ENCODE measurements at places on chromosomes 16 and 17. TPM values are rescaled to one million over a fixed set of nuclear protein-coding genes. Genes with fewer than 3 reads are reported as not detected.
A peak's percentile ranks its signal among the peaks of the same experiment; 100 is the strongest.

- no peak for DNase-seq
These were observed 490.2 kb upstream of the SALL1 start for GRCh38 chr16:51641191-51641765.

DNA sequence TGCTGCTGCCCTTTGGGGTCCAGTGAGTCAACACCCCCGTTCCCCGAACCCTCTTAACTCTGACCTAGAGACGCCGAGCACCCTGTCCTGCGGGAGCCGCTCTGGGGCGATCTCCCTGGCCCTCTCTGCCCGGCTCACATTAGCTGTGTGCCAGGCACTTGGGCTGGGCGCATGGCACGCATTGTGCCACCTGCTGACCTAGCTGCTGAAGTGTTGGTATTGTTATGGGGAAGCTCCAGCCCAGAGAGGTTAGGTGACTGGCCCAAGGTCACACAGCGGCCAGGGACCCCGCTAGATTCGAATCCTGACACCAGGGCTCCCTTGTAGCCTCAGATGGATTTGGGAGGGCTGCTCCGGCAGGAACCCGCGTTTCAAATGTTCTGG lies 1.1 kb downstream of the HSD17B1 start:
- DNase-seq: no peak

GRCh38 chr17:81387100-81388090 lies 7.9 kb upstream of the BAHCC1 start:
- peak; percentile 46 for DNase-seq

- no peak for DNase-seq
These were observed 113.0 kb downstream of the MYO1D start for GRCh38 chr17:32763855-32764439.

DNA sequence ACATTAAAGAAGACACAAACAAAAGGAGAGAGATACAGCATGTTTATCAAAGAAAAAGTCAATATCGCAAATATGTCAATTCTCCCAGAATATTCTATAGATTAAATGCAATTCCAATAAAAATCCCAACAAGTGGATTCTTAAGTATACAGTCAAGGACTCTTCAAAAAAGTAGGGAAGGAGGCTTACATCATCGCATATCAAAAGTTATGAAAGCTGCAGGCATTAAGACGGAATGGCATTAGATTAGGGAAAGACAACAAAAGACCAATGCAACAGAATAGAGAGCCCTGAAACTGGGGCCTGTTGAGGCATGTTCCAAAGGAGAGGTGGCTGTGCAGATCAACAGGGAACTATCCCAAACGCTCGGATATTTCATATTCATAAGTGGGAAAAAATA lies 76.0 kb downstream of the MARCHF10 start:
- DNase-seq: no peak

DNA sequence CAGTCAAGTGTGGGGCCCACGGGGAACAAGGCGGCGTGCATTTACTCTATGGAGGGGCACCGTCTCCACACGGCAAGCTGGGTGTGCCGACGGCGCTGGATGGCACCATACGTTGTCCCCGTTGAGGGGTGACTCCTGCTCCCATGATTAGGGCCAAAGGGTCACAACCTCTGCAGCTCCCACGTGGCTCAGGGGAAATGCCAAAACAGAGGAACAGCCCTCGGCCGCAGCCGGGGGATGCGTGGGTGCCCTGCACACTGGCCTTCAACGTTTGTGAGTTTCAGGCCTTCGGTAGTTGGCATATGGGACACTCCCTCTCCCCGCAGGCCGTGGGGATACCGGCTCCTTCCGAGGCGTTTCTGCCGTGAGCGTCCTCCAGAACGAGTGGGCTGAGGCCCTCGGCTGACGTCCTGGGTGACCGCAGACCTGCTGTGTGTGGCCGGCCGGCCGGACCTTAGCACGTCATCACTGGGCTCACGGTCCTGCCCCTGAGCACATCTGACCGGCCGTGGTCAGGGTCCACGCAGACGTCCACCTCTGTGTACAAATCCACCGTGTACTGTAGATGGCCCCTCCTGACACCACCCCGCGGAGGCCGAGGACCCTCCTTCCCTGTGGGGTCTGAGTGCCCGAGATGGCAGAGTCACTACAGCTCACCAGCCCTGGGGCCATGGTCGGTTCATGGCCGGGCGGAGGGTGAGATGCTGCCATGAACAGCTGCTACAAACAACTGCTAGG lies 4.8 kb upstream of the METRNL start:
- no peak for DNase-seq

DNA sequence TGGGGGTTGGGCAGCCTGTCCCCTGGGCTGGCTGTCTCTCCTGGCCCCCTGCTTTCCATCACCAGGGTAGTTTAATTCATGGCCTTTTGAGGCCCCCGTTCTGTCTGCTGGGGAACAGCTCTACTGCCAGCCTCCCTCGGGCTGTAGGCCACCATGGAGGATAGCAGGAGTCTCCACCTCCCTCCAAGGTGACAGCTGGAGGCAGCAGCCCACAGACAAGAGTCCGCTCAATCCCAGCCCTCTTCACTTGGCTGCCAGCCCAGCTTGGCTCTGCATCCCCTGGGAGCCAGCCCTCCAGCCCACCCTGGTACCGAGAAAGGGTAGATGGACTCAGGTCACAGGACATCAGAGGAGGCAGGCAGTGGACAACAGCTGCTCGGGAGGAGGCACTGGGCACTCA lies 194.6 kb upstream of the SDK2 start:
- DNase-seq: no peak

DNA sequence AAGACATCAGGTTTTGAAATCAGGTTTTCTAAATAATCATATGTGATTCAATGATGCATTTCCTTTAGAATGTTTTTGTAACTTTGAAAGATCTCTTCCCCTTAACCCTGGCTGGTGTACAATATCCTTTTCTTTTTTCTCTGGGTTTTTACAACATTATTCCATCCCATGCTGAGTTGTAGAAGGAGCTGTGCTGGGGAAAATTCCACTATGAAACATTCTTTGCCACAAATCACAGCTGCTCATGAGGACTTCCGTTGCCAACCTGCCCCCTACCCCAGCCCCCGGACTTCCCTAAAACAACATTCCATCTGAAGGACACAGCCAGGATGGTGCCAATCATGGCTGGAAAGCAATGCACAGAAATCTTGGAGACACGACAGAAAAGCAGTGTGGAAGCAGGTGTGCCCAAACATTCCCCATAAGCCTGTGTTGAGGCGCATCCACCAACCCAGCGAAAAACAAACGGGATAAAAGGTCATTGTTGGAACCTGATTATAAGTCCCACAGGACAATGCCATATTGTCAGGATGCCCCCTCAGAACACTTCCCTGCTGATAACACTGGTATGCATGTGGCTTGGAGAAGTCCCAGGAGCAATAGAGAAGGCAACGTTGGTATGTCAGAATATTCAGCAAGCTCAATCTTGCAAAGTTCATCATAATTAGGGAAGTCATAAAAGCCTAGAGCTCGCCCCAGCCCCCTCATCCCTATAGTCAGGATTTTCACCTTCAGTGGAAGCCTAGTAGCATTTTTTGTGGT lies 475.0 kb downstream of the HS3ST3B1 start:
- DNase-seq: no peak

DNA sequence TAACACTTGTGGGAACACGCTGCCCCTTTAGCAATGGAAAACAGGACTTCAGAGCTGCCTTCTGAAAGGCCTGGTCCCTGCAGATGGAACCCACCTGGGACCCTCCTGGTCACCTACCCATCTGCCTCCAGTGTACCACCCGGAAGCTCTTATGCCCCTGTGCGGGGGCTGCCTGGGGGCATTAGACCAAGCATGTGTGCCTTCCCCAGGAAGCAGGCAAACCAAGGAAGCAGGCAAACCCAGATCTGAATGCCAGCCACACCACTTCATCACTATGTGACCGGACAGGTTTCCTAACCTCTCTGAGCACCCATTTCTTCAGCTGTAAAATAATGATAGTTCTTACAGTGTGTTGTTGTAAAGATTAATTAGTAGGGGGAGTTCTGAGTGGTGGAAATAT lies 20.8 kb upstream of the LRRC37A3 start:
- DNase-seq: no peak

DNA sequence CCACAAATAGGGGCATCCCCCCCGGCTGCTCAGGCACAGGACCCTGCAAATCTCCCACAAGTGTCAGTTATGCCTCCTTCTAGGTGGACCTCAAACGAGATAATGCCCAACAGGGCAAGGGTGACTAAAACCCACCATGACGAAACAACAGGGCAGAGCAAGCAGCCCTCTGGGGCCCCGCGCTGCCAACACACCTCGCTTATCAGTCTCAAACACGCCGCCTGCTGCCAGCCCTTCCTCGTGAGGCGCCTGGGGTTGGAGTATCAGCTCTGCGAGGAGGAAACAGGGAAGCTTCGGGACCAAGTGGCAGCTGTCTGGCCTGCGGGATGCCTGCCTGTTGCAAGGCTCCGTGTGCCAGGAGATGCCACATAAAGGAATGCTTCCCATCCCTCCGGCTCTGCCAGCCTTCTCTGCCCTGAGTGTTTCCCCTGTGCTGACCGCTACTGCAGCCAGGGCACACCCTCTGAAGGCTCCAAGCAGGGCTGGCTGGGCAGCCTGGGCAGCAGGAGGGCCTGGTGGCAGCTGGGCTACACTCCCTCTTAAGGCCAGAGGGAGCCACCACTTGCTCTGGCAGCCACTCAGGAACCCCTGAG lies 2.5 kb downstream of the SMIM5 start:
- peak; percentile 97 for DNase-seq

DNA sequence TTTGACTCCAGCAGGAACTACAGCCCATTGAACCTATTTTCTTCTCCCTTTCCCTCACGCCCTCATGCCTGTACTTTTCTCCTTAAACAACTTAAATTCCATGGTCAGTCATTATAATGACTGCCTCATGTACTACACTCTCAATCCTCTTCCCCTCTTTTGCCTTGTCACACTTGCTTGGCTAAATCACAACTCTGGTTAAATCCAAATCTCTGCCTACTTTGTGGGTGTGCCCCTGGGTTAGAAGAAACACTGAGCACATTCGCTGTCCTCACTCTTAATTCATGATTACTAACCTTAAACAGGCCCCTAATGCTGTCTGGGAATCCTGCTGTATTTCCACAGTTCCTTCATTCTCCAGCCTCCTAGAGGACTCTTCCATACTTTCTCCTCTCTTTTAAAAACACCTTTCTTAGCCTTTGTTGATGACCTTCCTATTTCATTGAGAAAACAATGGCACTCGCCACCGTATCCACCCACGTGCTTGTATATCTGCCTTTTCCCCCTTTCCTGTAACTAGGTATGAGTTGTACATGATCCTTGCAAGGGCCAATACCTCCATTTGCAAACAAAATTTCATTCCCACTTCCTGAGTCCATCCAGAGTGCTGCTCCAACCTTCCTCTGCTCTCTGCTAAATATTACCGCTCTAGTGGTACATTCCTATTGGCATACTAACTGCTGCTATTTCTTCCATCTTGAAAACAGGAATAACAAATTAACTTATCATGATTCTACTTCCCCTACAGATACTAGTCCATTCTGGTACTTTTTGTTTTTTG lies 28.9 kb downstream of the ZNRF1 start:
- no peak for DNase-seq

DNA sequence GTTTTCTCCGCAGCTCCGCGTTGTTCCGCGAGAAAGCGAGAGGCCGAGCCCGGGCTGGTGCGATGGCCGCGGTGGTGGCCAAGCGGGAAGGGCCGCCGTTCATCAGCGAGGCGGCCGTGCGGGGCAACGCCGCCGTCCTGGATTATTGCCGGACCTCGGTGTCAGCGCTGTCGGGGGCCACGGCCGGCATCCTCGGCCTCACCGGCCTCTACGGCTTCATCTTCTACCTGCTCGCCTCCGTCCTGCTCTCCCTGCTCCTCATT lies 404 bp downstream of the EMC6 start:
- DNase-seq: no peak

ASPA gene
- total RNA-seq: not detected

OR2C1 gene
- not detected for total RNA-seq

RGS9 gene
- total RNA-seq: 15.4 TPM

SCGB1C2 gene
- not detected for total RNA-seq

AANAT gene
- not detected for total RNA-seq

Data from G401 (cell line).